Renal cortex interstitium (tissue), 15 donors: ENCODE measurements at places on chromosomes 6 and 20. TPM values are rescaled to one million over a fixed set of nuclear protein-coding genes. Genes with fewer than 3 reads are reported as not detected.

DNA sequence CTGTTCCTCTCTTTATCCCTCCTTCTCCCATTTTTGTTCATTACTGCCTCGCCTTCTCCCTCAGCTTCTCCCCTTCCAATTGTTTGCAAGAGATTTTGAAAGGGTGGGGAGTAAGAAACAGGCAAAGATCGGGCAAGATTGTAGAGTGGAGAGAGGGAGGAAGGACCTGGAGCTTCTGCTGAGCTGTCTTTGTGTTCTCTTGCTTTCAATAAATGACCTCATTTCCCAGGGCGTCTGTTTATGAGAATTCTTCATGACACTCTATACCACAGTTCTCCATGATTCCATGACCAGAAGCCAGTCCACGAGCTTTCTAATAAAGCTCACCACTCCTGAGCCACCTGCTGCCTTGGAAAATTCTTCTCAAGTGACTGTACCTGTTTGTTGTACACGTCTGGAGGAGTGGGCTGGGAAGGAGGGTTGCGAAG is 50.0 kb upstream of the PLEKHG1 start:
- DNase-seq: no peak

GRCh38 chr20:50655311-50655880 is 35.9 kb downstream of the RIPOR3 start:
- DNase-seq: no peak

RAET1E gene
- polyA plus RNA-seq: 0.20 TPM

DNA sequence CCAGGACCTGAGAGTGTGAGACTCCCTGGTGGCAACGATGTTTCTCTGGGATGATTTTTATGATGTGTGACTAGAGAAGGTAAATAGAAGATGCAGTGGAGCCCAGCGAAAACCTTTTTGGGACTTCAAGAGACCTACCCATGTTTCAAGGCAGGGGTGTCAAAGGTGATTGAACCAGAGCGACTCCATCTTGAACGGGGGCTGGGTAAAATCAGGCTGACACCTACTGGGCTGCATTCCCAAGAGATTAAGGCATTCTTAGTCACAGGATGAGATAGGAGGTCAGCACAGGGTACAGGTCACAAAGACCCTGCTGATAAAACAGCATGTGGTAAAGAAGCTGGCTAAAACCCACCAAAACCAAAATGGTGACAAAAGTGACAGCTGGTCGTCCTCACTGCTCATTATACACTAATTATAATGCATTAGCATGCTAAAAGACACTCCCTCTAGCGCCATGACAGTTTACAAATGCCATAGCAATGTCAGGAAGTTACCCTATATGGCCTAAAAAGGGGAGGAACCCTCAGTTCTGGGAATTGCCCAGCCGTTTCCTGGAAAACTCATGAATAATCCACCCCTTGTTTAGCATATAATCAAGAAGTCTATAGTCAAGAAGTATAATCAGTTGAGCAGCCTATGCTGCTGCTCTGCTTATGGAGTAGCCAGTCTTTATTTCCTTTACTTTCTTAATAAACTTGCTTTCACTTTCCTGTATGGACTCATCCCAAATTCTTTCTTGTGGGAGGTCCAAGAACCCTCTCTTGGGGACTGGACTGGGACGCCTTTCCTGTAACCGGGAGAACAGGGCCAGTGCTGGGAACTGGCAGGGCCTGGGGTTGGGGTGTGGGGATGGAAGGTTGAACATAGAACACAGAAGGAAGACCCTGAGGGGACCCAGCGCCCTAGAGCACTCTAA is 526.4 kb downstream of the QKI start:
- no peak for DNase-seq

- no peak for DNase-seq
Observed at GRCh38 chr6:155270561-155271091, 6.8 kb downstream of the CLDN20 start.

- no peak for DNase-seq
Observed at GRCh38 chr6:140012150-140012549, 637.7 kb upstream of the CITED2 start.

GRCh38 chr6:26043384-26044139 is 43.7 kb upstream of the HFE start:
- peak; percentile 98 for DNase-seq

ATAT1 gene
- 60.5 TPM for polyA plus RNA-seq

BPIFB2 gene
- polyA plus RNA-seq: not detected

GRCh38 chr20:20292472-20292871 is 75.4 kb upstream of the INSM1 start:
- DNase-seq: no peak

GRCh38 chr20:48203252-48203651 is 418.0 kb upstream of the SULF2 start:
- no peak for DNase-seq

- peak; percentile 84 for DNase-seq
Observed at GRCh38 chr20:33209789-33210188, 7.4 kb upstream of the BPIFA3 start.

DNA sequence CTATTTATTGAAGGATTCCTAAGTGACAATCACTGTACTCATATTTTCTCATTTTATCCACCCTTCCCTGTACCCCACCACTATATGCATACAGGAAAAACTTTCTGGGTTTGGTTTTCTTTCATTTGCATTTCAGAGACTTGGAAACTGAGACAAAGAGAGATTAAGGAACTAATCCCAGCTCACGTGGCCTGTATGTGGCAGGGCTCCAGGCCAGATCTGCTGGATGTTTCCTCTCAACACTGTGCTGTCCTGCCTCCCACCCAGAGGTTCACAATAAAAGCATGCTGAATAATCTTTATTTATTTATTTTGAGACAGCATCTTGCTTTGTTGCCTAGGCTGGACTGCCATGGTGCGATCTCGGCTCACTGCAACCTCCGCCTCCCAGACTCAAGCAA is 50.2 kb downstream of the CEP162 start:
- DNase-seq: no peak

TEAD3 gene
- polyA plus RNA-seq: 54.5 TPM

GRCh38 chr20:49482621-49483017 is at the start of gene KCNB1:
Gene KCNB1, minus strand, starts transcription at chr20:49482668. Its CDS starts 188 bp downstream, at chr20:49482480.
- peak; percentile 70 for DNase-seq

CYP21A2 gene
- 0.29 TPM for polyA plus RNA-seq

DNA sequence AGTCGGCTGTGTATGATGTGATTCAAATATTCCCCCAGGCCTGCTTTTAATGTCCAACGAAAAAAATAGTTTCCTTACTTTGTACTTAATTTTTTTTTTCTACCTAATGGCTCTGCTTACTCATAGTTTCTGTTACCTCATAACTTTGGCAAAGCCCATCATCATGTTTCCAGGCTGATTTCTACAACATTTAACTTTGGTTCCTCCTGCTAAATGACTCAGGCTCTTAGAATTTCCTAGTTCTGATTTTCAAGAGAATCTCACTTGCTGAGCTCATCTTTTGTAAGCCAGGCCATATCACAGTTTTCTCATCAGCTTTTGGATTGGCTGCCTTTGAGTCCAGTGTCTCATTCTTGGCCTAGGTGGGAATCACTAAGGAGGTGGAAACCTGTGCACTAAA is 323.1 kb downstream of the HDGFL1 start:
- DNase-seq: no peak

- no peak for DNase-seq
Observed at GRCh38 chr20:4083098-4083865, 67.9 kb upstream of the RNF24 start.

- DNase-seq: no peak
Observed at GRCh38 chr6:150254770-150255169, 111.9 kb downstream of the PPP1R14C start.

- peak; percentile 14 for DNase-seq
Observed at GRCh38 chr6:103783329-103783728, 1076.4 kb downstream of the HACE1 start.

DNA sequence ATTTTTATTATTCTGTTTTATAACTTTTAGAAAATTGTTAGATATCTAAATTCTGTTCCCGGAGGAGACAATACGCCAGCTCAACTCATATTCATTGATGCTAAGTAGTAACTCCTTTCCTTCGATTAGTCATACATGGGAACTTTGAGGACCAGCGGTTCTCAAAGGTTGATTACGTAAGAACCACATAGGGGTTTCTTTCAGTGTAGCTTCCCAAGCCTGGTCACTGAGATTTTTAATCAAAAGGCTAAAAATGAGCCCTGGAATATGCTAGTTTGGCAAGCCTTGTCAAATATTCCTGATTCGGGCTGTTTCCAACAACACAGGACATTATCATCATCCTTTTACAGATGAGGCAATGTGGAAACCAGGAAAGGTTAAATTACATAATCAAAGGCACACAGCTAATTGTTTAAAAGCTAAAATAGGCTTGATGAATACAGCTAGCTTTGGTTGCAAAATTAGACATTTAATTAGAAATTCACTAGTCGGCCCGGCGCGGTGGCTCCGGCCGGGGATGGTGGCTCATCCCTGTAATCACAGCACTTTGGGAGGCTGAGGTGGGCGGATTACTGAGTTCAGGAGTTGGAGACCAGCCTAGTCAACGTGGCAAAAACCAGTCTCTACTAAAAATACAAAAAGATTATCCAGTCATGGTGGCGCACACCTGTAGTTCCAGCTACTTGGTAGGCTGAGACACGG is 14.6 kb upstream of the MEI4 start:
- no peak for DNase-seq

UNC5CL gene
- 16.2 TPM for polyA plus RNA-seq

RAD21L1 gene
- not detected for polyA plus RNA-seq

TBXT gene
- polyA plus RNA-seq: 0.09 TPM

MOG gene
- polyA plus RNA-seq: not detected

DNA sequence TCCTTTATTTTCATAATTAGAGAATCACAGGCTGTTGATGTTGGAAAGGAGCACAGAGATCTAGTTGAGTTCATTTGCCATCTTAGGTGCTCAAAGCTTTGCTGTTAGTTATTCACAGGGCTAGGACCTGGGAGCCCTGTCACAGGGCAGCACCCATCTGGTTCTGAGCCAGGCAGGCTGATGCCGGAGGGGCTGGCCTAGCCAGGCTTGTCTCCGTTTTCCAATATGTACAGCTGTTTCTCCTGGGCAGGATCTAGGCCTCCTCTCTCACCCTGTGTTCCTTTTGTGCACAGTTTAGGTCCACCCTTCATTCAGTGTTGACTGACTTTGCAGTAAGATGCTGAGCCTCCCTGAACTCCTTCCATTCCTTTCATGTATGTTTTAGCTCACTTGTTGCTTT is 33.4 kb downstream of the LRRC1 start:
- no peak for DNase-seq

- no peak for DNase-seq
Observed at GRCh38 chr6:1615151-1615852, 5.6 kb downstream of the FOXC1 start.

GRCh38 chr6:68625998-68626397 is 9.1 kb upstream of the ADGRB3 start:
- DNase-seq: no peak

DNA sequence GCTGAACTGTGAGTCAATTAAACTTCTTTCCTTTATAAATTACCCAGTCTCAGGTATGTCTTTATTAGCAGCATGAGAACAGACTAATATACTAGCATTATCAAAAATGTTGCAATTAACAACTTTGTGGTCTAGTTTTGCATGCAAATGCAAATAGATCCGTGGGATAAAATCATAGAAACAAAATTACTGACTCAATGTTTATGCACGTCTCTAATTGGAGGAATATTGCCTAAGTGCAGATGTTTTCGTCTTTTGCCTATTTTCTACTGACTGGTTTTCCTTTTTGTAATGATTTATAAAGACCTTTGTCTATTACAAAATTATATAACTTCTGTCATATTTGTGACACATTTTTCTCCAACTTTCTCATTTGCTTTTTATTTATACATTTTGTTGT is 51.9 kb downstream of the SYNE1 start:
- DNase-seq: no peak

DNA sequence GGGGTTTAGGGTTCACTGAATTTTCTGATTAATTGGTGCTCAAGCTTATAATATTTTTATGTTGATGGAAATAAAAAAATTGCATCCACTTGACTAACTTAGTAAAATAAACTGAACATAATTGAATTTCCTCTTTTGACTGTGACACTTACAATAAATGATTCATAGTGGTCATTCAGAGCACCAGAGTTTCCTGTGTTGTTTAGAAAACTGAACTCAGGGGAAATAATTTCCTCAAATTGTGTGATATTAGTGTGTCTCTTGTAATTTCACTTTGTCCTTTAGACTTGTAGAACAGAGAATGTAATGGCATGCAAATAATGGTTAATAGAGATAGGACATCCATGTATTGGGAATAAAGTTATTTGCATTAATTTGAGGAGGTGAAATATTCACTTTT is 319.7 kb upstream of the MAN1A1 start:
- DNase-seq: no peak

GRCh38 chr6:150936021-150936555 is 70.6 kb downstream of the MTHFD1L start:
- DNase-seq: no peak

DNA sequence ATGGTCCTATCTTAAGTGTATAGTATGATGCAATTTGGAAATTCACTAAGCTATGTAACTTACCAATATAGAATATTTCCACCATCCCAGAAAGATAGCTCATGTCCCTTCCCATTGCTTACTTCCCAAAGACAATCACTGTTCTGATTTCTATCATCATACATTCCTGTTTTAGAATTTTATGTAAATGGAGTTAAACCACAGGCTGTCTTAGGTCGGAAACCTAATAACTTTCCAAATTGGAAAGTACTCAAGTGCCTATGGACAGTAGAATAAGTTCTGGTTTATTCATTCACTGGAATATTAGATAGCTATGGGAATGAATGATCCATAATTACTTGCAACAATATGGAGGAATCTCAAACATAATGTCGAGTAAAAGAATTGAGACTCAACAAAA is 20.1 kb downstream of the ENPP3 start:
- no peak for DNase-seq

GRCh38 chr20:51712501-51713212 is 55.5 kb downstream of the ATP9A start:
- DNase-seq: no peak

SUPT3H gene
- polyA plus RNA-seq: 23.0 TPM

DNA sequence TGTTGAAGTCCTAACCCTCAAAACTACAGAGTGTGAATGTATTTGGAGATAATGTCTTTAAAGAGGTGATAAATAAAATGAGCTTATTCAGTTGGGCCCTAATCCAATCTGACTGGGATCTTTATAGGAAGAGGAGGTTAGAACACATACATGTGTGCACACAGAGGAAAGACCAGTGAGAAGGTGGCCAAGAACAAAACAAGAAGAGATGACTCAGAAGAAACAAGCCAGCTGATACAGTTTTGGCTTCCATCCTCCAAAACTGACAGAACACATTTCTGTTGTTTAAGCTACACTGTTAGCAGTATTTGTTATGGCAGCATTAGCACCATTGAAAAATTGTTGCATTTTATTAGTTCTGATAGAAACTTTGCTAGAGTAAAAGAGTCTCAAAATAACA is 609.3 kb upstream of the IMPG1 start:
- DNase-seq: no peak

KCNQ2 gene
- 10.9 TPM for polyA plus RNA-seq

EBF4 gene
- polyA plus RNA-seq: 45.7 TPM
